Stimulated activated CD4-positive, alpha-beta T cell treated with anti-CD3 and anti-CD28 coated beads, Interleukin-15, amount 100 ng/mL, for 1 hour (primary cell): ENCODE measurements at places on chromosomes 12 and 14.

- no peak for DNase-seq
These were observed 120.9 kb upstream of the BCL2L14 start for GRCh38 chr12:11949738-11950411.

DNA sequence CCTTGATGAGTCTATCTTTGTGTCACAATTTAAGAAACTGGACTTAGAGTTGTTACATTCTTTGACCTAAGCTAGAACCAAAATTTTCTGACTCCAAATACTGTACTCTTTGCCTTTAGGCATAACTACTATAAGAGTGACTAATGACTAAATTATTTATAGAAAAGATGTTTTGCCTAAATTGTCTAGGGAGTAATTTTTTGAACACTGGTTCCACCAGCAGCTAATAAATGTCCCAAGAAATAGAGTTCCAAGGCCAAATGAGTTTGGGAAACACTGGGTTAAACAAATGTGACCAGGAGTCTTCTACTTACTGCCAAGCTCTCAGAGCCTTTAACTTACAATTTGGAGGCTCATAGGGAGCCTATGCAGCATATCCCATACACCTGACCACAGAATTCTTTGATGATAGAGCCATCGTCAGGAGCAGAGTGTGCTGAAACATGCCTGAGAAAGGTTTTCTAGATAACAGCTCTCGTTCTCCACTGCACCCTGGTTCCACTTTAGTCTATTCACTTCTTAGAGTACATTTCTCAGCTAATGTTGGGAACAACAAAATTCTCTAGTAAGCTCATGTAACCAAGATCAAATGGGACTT, 215.9 kb upstream of the HMGA2 start:
- DNase-seq = no peak

DNA sequence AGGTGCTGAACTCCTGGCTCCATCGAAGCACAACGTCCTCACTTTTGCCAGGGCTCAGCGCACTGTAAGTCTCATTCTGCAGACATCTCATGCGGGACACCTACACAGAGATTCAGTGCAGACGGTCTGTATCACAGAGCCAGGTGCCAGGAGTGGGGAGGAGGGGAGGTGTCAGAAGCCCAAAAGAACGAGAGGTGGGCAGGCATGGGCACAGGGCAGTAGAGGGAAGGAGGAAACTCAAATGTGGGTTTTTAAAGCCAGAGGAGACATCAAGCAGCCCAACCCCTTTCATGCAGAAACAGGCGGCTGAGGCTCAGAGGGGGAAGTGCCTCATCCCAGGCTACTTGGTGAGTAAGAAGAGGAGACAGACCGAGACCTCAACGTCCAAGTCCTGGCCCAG, 2.5 kb upstream of the LPAR5 start:
- no peak for DNase-seq

DNA sequence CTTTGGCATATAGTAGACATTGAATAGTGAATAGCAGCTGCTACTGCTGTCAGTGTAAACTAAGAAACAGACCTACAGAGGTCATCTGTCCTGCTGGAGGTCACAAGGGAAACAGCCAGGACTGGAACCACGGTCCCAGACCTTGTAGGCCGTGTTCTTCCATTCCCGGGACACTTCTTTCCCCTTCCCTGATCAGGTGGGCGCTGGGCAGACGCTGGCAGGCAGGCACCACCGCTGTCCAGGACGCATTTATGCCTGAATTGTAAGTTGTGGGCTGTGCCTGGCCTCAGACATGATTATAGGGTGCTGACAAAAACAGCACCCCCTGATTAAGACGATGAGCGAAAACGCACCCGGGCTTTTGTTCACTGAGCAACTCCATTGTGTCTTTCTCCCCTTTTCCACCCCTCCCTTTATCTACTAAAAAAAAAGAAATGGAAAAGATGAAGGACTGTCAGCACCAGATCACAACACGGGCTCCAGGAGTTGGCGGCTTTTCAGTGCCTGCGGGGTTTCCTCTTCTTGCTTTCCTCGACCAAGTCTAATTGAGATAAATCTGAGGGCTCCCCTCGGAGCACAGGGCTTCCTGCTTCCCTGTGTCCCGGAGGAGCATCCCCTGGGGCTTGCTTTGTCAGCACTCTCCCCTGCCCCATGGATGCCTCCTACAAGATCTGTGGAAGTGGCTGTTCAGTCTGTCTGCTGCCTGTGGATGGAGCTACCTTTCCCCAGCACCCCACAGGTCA, 80.6 kb downstream of the TSPAN9 start:
- no peak for DNase-seq

- no peak for DNase-seq
These were observed 7.4 kb downstream of the RPL6 start for GRCh38 chr12:112401903-112402498.

DNA sequence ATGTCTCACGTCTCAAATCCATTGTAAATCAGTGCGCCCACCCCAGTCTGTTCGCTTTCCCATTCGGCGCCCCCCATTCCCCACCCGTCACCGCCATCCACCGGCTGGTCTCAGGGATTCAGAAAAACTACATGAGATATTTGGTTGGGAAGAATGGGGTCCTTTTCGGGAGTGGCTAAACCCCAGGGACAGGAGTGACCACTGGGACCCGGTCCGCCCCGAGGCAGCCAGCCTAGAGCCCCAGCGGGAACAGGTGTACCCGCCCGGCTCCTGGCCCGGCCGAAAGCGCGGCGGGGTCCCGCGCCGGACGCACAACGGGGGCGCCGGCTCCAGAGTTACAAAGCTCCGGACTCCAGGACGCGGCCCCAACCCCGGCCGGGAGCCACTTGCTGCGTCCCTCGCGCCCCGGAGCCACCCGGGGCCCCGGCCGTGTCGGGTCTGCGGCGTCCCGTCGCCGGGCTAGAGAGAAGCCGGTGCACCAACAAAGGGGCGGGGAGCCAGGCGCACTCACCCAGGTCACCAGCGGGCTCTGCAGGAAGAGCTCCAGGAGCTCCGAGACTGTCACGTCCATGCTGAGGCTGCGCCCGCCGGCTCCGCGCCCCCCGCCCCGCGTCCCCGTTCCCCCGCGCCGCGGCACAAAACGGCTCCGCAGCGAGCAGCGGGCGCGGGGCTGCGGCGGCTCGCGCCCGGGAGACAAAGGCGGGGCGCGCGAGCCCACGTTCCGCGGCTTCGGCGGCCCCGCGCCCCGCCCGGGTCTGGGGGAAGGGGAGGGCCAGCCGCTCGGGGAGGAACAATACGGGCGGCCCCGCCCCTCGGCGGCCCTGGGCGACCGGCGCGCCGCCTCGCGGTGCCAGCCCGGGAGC, at the start of gene CCDC88C:
Gene CCDC88C, minus strand, starts transcription at position 701 of the 863 bp plus-strand sequence. Its CDS starts 130 bp downstream, at position 571.
- peak; percentile 76 for DNase-seq

- DNase-seq = no peak
These were observed 158.7 kb downstream of the EGLN3 start for GRCh38 chr14:33792009-33792719.

- DNase-seq = no peak
These were observed 80.1 kb upstream of the IFNG-AS1 start for GRCh38 chr12:67909091-67909531.

DNA sequence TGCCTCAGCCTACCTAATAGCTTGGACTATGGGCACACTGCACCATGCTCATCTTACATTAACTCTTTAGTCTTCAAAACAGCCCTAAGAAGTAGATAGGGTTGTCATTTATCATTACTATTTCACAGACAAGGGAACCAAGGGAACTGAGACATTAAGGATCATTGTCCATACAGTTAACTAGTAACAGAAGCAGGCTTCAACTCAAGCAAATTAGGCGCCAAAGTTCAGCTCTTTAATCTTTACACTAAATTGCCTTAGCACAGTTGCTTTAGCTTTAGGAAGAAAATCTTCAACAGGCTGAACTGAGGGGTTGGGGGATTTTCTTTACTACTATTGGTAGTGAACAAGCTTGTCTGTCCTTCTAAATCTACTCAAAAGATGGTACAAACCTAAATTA, 68.8 kb upstream of the CAND1 start:
- DNase-seq = no peak

DNA sequence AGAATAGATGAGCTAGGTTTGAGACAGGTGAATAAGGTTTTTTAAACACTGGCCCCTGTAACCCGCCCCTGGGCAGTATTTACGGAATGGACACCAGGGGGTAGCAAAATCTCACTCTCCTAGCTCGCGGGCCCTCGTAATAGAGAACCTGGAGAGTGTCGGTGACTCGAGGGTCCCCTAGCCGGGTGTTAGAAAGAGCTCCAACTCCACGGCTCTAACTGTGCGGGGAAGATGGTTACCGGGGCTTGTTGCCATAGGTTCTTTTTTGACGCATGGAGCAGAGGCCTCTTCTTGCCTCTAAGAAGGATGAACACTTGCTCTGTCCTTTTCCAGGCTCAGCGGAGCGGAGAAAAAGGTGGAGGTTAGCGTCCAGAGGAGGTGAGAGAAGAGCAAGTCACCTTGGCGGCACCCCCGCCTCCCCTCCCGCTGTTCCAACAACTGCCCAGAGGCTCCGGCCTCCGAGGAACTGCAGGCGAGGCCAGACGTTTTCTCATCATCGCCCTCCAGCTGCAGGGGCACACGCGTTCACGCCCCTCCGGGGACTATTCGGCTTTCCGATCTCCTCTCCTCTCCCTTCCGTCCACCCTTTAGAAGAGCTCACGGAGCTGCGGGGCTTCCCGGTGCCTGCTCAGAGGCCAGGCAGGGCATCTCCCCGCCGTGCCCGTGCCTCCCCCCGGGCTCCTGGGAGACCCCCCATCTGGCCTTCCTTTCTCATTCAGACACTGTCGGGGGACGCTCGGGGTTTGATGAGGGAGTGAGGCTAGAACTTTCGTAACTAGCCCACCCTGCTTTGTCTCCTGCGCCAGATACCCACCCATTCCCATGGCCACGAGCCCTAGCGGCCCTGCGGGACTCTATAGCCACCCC, 1.4 kb upstream of the ARHGEF40 start:
- DNase-seq = no peak

DNA sequence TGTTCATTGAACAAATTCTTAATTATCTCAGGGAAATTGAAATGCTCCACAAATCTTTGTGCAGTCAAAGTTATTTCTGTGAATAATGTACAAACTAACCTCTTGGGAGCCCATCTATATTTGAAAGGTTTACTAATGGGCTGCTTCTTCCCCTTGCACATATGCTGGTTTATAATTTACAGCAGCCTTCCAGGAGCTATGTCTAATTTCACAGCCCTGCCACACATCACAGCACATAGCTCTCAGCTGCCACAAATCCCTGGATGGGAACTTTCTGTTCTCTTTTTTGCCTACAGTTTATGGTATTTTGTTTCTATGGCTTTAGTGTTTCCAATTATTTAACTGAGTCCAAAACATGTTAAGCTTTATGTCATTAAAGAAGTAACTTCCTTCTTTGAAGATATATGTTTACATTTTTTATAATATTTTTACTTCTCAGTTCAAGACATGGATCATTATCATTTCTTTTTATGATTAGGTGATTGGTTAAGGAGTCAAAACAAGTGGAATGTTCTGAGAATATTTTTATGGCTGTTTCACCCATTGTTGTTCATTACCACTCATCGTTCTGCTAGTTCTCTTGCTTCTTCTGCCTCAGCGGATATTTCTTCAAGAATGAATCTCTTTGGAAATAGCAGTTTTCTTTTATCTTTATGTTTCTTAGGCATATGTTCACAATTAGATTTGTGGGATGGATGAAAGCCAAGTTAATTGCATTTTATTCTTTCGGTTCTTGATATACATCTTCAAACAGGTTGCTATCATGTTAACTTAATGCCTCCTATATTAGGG, 475.6 kb upstream of the MIS18BP1 start:
- no peak for DNase-seq

- DNase-seq = no peak
These were observed 77.8 kb downstream of the FERMT2 start for GRCh38 chr14:52873065-52873464.

GRCh38 chr14:23299211-23299957, 3.3 kb downstream of the PPP1R3E start:
- DNase-seq = no peak

GRCh38 chr12:81949841-81950308, 190.7 kb upstream of the PPFIA2 start:
- DNase-seq = no peak

DNA sequence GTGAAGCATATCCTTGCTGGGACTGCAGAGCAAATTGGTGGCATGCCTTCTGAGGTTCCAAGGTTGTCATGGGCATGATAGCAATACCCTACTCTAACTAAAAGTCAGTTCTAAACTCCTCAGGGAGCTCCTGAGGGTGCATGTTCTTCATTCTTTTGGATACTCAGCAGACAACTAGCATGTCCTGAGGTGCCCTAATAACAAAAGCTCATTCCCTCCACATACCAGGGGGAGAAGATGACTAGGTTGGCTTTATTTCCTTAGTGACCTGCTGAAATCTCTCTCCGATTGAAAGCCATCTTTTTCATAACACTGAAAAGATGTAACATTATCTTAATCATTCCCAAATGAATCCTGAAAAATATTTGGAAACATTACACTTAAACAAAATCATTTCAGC, 188.7 kb upstream of the IGF1 start:
- DNase-seq = no peak
